Body of pancreas (tissue), 4 donors: ENCODE measurements at places on chromosomes 16 and 17. TPM values are rescaled to one million over a fixed set of nuclear protein-coding genes. Genes with fewer than 3 reads are reported as not detected.

DNA sequence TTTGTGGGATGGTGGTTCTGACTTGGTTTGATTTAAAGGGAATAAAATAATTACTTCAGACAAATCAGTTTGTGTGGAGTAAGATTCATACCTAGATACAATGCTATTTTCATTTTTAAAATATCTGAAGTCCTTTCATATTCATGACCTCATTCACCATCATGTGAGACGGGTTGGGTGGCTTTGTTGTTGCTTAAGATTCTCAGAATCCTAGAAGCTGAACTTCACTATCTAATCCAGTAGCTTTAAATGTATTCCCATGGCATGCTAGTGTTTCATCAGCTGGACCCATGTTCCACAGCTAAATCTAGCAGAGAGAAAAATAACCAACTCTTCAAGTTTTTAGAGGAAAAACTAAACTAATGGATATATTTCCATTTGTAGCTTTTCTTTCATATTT is 2.7 kb upstream of the AMFR start:
- DNase-seq: no peak

DNA sequence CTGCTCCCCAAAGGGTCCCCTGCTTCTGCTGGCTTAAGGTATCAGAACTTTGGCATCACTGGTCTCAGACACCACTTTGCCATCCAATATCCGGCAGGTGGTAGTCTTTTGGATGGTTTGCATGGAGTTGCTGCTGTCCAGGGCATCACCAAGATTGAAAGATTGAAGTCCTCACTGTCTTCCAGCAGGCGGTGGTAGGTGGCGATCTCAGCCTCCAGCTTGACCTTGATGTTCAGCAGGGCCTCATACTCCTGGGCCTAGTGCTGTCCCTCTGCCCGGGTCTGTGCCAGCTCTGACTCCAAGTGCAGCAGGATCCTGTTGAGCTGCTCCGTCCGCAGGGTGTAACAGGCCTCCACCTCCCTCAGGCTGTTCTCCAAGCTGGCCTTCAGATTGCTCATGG is 43.0 kb upstream of the TMEM97 start:
- peak; percentile 40 for DNase-seq

GRCh38 chr16:87806641-87807546 is 41.1 kb upstream of the KLHDC4 start:
- DNase-seq: peak; percentile 62

- no peak for DNase-seq
These were observed 67.7 kb downstream of the MPRIP start for GRCh38 chr17:17109907-17110306.

GRCh38 chr17:34285286-34285792 is at the start of gene CCL11:
Gene CCL11, plus strand, starts transcription at chr17:34285742. Its CDS starts 67 bp downstream, at chr17:34285809.
- no peak for DNase-seq

DNA sequence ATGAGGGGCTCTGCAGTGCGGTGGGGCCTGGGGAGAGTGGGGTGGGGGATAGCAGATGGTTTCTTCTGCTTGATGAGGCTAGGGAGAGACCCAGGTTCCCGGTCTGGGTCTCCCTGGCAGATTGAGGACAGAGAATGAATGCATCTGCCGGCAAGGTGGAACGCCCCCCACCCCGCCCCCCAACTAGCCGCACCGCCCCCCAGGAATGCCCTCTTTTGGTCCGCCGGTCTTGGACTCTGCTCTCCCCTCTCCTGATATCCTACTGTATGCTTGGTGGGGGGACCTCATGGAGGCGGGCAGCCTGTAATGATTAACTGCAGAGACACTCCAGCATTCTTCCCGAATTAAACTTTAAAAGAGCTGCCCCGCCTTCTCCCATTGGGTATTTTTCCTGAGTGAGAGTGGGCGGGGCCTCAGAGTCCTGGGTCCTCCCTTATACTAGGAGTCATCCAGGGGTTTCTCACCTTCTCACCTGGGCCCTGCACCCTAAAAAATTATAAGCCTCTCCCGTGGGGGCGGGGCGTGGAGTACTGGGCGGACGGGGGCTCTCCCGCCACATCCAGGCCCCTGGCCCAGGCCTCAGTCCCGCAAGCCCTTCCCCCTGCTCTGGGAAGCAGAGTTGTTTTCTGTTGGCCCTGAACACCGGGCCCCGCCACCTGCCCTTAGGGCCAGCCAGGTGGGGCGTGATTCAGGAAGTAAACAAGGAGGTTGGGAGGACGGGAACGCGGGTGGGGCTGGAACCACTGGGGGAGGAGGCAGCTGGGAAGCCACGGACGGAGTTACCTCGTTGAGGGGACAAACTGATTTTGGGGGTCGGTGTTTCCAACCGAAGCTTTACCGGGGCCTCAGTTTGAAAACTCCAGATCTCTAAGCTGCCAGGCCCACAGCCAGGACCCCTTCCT is 1.5 kb downstream of the GRB7 start:
- DNase-seq: peak; percentile 95

DNA sequence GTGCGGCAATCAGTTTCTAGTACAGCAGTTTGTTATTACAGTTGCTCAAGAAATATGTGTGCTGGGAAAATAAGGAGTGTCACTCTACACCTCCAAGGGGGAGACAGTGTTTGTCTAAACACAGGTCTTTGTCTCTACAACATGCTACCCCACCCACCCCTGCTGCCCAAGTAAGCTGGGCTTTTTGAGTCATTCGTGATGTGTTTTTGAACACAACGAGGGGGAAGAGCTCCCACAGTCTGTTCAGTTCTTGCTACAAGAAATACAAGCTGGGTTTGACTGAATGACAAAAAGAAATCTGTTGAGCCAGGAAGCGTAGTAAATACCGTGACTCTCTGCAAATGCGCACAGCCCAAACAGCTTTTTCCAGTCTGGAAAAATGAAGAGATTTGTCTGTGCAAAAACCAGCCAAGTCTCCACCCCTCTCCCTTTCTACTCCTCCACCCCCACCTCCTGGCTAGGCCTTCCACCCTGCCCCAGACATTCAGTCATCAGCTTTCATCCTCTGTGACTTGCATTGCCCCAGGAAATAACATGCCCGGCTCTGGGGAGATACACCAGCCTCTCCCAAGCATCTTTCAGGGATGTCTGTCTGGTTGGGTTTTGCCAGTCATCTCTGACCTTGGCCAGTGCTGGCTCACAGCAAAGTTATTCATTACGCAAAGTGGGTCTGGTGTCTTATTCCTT is 25.7 kb downstream of the CHD9 start:
- no peak for DNase-seq

DNA sequence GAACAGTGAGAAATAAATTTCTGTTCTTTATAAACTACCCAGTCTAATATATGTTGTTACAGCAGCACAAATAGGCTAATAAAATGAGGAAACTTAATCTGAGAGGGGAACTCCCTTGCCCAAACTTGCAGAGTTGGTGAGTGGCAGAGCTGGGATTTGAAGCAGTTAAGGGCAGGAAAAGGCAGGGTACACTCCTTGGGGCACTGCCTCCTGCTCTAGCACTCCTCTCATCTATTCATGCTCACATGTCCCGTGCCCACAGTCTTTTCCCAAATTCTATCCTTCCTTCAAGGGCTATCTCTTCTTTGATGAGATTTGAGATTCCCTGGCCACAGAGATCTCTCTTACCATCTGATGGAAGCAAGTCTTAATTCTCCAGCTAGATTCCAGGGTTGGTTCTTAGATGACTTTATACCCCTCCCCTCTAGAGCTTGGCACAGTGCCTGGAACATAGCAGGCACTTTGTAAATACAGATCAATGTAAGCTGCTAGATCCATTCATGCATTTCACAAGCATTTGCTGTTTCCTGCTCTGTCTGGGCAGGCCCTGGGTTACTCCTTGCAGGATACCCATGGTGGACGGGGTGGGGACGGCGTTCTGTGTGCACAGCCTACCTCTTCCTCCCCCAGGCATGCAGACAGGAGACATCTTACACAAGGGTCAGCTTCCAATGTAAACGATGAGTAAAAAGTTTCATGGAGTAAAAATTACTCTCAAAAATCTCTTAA is 39.2 kb upstream of the ABCC12 start:
- peak; percentile 29 for DNase-seq

GRCh38 chr17:73693071-73693470 is 48.8 kb upstream of the SDK2 start:
- no peak for DNase-seq

DNA sequence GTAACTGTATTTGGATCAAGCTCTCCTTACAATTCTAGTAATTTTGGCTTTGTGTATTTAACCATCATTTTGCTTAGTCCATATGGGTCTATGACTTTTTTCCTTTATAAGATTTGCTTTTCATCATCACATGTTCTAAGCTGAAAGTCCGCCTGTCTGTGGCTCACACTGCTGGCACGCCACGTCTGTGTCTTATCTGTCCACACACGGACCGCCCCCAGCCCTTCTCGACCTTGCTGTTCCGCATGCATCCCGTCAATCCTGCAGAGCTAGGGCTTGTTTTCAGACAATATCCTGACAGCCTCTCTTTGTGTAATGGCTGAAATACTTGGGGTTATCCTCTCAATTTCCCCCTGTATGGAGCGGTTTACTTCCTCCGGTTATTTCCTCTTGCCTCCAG is 8.4 kb upstream of the ALDH3A1 start:
- DNase-seq: no peak

DNA sequence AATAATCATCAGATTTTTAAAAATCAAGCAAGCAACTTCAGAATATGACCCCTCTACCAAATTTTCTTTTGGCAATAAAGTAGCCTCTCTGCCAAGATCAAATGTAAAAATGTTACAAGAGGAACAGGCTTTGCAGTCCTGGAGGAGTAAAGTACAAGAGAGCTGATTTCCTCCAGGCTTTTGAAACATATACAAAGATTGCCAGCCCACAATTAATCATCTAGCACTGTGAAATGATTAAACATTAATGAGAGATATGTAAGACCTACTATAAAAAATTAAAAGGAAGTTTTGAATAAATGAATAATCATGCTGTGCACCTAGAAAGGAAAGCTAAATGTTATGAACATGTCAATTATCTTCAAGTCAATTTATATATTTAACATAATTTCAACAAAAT is 26.3 kb downstream of the TXNDC11 start:
- no peak for DNase-seq

The TSC2 gene
- total RNA-seq: 152 TPM

The NPIPA7 gene
- total RNA-seq: not detected

DNA sequence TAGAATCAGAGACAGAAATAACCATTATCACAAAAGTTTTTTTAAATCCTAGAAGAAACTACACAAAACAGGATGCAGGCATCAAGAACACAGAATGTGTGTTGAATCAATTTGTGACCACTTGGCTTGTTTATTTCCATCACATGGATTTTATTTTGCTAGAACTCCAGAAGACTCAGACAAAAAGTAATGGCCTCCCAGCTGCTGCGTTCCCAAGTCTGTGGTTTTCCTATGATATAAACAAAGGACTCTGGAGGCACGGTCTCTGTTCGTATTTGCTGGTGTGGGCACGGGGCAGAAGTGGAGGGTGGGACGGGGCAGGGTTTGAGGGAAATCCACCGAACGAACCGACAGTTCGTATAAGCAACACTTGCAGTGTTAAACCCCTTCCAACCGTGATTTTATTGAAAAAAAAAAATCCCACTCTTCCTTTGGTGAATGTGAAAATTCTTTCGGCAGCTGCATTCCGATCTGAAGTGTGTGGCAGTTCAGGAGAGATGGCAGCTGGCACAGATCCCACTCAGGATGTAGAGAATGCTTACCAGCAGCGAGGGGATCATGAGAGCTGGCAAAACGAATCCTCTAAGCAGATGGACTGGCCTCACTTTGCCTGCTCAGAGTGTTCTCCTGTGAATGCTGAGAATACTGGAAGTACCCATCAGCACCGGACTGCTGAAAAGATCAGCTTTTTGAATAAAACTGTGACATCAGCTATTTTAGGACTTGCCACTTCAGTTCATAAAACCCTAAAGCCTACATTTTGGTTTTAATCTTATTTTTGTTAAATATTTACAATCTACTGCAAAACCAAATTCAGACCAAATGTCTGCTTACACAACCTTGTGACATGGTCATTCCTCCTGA is 165.2 kb downstream of the VPS53 start:
- DNase-seq: no peak

- peak; percentile 36 for DNase-seq
These were observed 554 bp downstream of the MTSS2 start for GRCh38 chr16:70685061-70685937.

GRCh38 chr17:31696184-31696602 is 162.9 kb downstream of the COPRS start:
- peak; percentile 67 for DNase-seq

The CD300E gene
- total RNA-seq: not detected

GRCh38 chr16:88130681-88131080 is 179.4 kb downstream of the BANP start:
- DNase-seq: no peak

GRCh38 chr17:73025041-73025560 is 67.4 kb downstream of the SLC39A11 start:
- peak; percentile 44 for DNase-seq

The ORAI3 gene
- 27.2 TPM for total RNA-seq

GRCh38 chr16:17921357-17921978 is 415.1 kb downstream of the NPIPA8 start:
- DNase-seq: peak; percentile 44

The CCDC102A gene
- 10.6 TPM for total RNA-seq

GRCh38 chr16:56246051-56246817 is 54.9 kb downstream of the GNAO1 start:
- DNase-seq: no peak

- no peak for DNase-seq
These were observed 866 bp upstream of the PCTP start for GRCh38 chr17:55749985-55750384.

DNA sequence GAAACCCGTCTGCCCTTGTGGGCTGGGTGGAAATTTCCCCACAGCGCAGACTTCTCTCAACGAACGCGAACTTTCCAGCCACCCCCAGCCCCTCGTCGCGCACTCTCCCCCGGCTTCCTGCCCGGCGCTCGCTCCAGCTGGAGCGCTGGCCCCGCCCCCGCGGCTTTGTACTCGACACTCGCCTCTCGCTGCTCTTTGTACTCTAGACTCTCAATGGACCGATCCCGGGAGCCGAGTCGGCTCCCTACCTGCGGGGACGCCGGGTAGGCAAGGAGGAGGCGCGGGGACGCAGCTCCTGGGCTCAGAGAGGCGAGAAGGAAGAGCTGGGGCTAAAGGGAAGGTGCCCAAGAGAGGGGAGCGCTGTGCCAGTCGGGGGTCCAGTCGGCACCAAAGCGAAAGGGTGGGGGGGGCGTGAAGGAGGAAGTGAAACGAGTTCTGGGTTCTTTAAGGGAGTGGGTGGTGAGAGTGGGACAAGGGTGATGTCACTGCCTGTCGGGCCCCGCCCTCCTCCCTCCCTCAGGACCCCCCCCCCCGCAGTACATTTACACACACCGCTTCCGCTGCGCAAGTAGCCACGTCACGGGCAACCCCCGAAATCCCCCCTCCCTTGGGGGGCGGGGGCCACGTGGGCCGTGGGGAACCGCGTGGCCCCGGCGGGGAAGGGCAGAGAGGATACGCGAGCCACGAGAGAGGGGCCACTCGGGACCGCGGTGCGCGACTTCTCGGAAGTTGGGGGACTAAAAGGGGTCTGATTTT is 9.7 kb downstream of the KDM6B start:
- DNase-seq: peak; percentile 92
